ENCODE measurements at places on chromosomes 4 and X.
A peak's percentile ranks its signal among the peaks of the same experiment; 100 is the strongest.

DNA sequence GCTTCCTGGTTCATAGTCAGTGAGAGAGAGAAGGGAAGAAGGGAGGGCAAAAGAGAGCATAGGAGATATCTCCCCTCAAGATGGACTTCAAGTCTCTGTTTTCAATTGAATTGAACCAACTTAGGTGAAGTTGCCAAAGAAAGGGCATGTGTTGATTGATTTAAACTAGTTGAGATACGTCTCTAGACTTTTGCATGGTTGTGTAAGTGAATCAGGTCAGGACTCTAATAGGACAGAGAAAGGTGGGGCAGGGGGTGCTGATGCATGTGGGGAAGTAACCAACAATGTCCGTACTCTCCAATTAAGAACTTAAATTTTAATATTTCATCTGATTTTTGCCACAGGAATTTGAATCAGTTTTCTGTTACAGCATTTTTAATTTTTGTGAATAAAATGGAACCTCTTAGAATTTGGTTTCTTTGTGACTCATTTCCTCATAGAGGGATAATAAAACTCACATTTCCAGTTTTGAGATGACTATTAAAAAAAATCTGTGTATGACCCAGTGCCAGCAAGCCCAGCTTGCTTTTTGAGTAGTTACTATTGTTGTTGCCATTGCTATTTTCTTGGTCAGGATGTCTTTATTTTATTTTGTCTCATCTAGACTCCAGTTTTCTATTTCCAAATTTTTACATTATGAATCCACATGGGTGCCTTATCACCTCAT, 37.3 kb downstream of the SLIT2 start:
- peak; percentile 40 for DNase-seq

GRCh38 chr4:124487651-124488050, 224.9 kb downstream of the ANKRD50 start:
- DNase-seq: no peak

DNA sequence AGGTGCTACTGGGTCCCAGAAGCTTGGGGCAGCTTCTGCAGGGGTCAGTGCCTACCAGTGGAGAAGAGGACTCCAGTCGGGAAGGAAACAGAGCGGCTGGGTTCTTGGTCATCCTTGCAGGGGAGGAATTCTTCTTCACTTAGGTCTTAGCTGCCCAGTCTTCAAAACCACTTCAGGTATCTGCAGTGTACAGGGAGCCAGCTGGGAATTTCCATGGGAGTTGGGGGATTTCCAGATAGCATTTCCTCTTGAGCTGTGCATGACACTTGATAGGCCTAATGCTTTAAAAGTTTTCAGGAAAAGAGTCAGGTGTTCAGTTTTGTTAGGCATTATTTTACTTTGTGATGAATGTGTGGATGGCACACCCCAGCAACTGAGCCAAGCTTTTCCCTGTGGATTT, 58.1 kb upstream of the ENPP6 start:
- DNase-seq: peak; percentile 18

GRCh38 chr4:182301736-182302135, 58.5 kb downstream of the TENM3 start:
- DNase-seq: no peak

DNA sequence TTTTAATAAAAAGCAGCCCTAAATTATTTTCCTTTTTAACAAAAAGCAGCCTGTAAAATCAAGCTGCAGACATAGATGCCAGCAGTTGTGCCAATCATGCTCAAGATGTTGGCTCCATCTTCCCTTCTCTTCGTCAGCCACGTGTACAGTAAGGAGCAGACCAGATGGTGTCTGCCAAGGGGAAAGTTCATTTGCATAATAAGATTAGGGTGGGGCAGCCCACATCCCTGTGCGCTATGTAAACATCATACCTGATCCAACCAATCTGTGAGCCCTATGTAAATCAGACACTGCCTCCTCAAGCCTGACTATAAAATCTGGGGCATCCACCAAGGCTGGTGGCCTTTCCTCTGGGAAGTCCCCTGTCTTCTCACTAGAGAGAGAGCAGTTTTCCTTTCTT, 23.1 kb upstream of the C1GALT1C1 start:
- no peak for DNase-seq

GRCh38 chr4:84965553-84966381, 723 bp downstream of the WDFY3 start:
- DNase-seq: peak; percentile 56

- peak; percentile 94 for DNase-seq
Observed at GRCh38 chrX:78653118-78653822, 5.9 kb downstream of the RTL3 start.

- no peak for DNase-seq
Observed at GRCh38 chr4:65450899-65451298, 219.4 kb downstream of the EPHA5 start.

- peak; percentile 6 for DNase-seq
Observed at GRCh38 chr4:96149894-96150293, 310.0 kb downstream of the PDHA2 start.

- DNase-seq: no peak
Observed at GRCh38 chr4:40243386-40243948, 46.6 kb downstream of the RHOH start.

DNA sequence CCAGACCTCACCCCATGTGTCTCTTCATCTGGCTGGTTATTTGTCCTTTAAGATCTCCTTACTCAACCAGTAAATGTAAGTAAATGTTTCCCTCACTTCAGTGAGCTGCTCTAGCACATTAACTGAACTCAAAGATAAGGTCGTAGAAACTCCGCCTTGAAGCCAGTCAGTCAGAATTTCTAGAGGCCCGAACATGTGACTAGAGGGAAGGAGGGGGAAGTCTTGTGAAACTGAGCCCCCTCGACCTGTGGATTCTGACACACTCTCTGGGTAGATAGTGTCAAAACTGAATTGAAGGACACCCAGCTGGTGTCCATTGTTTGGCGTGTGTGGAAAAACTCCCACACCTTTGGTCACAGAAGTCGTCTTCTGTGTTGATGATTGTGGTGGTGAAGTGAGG, 933.9 kb downstream of the ADGRL3 start:
- no peak for DNase-seq

DNA sequence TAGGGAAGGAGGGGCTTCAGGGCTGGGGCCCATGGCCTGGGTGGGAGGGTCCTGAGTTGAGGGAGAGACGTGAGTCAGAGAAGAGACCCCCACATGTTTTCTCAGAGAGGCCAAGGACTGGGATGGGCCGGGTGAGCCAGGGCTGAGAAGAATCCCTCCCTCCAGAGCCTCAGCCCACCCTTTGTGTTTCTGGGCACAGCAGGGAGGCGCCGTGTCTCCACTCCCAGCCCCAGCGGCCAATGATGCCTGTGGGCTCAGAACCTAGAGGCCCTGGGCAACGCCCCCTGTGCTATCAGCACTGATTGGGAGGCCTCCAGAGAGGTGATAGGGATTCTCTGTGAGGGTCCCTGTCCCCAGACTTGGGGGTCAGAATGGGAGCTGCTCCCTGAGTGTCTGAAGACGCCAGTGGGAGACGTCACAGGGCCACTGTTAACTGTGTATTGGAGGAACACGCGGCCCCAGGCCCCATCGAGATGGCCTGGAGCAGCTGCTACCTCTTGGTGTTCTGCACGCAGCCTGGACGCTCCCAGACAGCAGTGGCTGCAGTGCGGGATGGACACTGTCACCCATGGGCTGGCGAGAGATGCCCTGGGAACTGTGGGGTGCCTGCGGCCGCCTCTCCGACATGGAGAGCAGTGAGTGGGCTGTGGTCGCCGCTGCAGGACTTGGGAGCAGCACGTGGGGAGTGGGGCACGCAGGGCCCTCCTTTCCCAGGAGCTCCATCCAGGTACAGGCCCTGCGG, 8.5 kb downstream of the FGFRL1 start:
- no peak for DNase-seq

DNA sequence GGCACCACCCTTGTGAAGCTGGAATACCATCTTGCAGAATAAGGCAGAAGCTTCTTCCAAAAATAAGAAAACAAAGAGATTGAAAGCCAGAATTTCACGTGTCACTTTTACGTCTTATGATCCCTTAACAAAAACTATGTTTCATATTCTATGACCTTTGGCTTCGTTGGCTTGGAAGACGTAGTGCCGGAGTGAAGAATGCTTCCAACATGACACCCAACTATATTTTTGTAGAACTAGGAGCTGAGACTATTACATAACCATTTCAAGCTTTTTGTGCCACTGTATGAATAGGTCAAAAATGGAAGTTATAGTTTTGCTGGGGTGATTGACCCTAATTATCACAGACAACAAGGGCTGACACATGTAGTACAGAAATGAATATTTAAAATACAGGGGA, 996.2 kb downstream of the ADGRL3 start:
- no peak for DNase-seq

DNA sequence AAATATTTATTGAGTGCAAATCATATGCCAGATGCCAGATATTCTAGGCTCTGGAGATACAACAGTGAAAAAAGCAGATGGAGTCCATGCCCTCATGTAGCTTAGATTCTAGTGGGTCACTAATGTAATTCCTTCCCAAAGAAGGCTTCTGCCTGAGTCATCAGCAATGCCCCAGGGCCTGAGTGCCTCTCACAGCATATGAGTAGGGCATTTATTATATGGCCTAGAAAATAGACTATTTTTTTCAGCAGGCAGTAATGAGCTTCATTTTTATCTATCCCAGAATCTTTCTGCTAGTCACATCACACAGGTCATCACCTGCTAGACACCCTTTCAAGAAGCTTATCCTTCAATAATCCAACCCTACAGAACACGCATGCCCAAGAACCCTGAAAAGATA, 22.3 kb downstream of the TMEM31 start:
- peak; percentile 26 for DNase-seq

DNA sequence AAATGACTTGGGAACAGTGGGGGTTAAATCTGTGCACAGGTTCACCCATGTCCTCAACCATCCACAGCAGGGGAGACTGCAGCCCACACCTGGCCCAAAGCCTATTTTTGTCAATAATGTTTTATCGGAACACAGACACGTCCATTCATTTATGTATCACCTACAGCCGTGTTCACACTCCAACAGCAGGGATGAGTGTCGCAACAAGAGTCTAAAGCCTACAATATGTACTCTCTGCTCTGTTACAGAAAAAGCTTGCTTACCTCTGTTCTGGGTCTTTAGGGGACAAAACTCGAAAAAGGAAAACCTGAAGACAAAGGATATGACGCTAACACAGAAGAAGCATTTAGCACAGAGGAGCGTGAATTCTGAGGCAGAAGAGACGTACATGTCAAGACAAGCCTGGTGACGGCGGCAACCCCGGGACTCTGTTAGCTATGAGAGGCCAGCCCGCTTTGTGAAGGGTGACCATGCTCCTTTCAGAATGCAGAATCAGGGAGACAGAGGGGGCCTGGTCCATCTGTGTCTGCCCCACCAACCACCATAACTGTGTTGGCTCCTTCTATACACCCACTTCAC, 45.5 kb downstream of the AFAP1 start:
- DNase-seq: no peak

- peak; percentile 81 for DNase-seq
Observed at GRCh38 chrX:20461576-20461975, 194.9 kb upstream of the RPS6KA3 start.

DNA sequence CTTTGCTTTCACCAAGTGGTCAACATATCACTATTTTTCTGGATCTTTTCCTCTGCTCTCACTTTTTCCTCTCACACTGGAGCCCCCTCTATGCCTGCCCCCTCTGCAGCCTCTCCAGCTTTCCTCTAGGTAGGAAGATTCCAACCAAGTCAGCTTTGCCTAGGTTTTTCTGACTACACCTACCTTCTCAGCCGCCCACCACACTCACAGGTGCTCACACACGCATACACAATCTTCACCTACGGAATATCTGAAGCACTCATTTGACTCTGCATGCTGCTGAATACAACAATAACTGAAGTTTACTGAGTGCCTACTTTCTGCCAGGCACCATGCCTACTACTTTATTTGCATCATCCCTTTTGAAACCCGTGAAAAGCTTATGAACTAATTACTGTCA, 328.0 kb downstream of the PPP3CA start:
- no peak for DNase-seq

DNA sequence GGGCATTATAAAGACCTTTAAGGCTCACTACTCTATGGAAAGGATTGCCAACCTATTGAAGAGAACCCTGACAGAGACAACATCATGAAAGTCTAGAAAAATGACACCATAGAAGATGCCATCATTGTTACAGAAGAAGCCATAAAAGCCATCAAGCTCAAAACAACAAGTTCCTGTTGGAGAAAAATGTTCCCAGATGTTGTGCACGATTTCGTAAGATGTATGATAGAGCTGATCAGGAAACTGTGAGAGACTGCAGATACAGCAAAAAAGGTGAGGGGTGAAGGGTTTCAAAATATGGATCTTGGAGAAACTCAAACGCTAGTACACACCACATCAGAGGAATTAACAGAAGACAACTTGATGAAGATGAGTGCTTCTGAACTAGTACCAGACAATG, 53.3 kb downstream of the WDFY3 start:
- no peak for DNase-seq

DNA sequence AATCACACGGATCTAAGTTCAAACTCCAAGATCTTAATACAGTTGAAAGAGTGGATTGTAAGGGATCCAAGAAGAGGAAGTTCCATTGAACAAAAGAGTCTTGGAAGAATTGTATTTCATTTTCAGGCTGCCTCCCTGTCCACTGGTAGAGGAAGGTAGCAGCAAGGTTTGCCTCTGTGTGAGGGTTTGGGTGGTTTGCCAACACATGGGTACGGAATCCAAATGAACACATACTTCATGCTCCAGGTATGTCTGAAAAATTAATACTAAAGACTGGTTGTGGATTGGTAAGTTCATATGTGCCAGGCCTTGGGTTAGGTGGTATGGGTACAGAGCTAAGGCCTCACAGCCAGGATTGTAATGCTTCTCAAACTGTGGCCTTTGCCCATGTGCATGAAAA, 523.6 kb upstream of the BOD1L1 start:
- peak; percentile 40 for DNase-seq

GRCh38 chr4:53767482-53767881, 176.2 kb upstream of the LNX1 start:
- peak; percentile 75 for DNase-seq

DNA sequence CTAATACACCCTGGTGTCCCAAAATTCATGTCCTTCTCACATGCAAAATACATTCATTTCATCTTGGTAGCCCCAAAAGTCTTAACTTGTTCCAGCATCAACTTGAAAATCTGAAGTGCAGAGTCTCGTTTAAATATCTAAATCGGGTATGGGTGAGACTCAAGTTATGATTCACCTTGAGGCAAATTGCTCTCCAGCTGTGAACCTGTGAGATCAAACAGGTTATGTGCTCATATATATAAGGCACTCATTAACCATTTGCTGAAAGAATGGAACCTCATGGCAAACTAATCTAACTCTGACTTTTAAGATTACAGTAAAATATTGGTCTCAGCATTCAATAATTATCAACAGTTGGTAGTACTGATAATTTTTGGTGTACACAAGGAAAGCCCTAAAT, 55.5 kb downstream of the PDLIM5 start:
- no peak for DNase-seq

DNA sequence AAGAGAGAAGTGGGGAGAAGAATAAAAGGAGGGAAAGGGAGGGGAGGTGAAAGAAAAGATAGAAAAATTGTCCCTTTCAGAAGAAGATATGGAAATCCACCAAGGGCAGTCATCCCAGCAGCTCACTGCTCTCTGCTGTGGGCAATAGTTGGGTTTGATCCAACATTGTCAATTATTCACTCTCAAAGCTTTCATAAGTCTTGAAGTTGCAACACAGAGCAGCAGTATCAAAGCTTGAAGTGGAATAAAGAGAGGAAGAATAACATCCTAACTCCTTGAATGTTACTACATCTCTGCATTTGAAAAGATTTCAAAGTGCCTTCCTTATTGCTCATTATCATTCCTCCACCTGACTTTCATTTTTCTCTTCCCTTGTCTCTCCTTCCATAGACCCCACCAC, 62.3 kb upstream of the HHIP start:
- peak; percentile 36 for DNase-seq

GRCh38 chr4:122777846-122778673, 45.6 kb downstream of the BBS12 start:
- peak; percentile 61 for DNase-seq

Measured in M059J (cell line).